Activated T-cell treated with anti-CD3 and anti-CD28 coated beads, Interleukin-2, amount 50 U/mL, for 48 hours (primary cell): ENCODE measurements at places on chromosomes 1 and 21.

DNA sequence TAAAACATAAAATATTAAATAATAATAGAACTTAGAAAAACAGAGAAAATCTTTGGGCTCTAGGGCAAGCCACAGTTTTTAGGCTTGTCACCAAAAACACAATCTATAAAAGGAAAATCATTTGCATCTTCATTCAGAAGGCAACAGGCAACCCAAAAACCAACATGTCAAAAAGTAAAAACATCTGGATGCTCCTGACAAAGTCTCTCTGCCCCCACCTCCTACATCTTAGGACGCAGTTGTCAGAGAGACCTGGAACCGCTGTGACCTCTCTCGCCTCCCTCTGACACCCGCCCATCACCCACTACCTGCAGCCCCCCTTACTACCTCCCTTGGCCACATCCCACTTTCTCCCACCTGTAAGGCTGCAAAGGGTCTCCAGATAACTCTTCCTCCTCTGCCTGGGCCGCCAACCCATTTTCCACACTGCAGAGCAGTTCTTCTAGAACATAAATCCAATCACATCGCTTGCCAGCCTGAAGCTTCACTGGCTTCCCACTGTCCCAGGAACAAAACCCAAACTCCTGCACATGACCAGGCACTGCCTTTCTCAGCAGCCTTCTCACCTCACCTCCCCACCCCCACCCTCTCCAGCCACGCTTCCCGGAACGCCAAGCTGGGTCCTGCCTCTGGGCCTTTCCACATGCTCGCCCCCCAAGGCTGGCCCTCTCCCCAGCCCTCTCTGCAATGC, 14.7 kb downstream of the PRDM15 start:
- DNase-seq, result no peak

DNA sequence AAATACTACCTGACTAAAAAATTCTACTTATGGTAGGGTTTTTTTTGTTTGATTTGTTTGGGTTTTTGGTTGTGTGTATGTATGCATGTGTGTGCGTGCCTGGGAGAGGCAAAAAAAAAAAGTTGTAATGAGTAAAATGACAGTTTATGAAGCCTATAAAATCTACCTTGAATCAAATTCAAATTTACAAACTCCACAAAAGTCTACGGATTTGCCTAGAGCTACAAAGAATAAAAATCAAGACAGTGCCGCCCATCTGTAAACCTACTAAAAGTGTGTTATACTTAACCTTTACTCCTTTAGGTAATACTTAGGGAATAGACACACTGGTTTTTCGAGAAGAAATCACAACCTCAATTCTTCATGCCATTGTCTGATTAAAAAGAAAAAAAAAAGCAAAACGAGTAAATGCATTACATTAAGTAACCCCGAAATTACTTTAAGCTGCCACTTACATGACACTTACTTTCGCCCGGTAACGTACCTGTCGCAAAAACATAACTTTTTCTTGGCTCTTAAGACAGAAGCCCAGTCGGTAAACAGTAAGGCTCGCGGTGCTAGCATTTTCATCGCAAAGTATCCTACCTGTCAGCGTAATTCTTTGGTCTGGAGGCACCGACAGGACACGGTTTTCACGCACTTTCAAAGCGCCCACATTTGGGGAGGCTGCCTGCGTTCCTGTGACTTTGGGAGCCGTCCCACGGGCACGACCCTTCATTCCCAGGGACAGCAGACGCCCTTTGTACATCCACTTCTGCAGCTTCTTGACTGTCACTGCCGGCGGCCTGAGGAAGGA, 951 bp downstream of the SYDE2 start:
- DNase-seq, result no peak

DNA sequence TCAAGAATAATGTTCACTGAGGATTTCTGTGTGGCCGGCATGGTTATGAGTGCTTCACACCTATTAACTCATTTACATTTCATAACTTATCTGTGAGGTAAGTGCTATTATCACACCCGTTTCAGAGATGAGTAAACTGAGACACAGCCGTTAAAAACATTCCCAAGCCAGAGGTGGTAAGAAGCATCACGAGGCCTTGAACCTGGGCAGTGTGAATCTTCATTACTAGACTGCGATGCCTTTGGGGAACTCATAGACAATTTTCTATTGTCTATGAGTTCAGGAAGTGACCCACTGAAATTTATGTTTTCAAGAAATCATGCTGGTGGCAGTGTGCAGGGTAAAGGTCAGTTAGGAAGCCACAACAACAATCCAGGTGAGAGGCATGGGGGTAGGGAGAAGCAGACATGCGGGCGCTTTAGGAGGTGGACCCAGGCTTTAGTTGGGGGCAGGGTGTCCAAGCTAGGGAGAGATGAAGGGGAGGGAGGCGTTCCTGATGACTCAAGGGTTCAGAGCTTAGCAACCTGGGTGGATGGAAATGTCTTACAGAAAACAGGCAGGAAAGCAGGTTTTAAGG, 14.5 kb downstream of the GNG12 start:
- no peak for DNase-seq

DNA sequence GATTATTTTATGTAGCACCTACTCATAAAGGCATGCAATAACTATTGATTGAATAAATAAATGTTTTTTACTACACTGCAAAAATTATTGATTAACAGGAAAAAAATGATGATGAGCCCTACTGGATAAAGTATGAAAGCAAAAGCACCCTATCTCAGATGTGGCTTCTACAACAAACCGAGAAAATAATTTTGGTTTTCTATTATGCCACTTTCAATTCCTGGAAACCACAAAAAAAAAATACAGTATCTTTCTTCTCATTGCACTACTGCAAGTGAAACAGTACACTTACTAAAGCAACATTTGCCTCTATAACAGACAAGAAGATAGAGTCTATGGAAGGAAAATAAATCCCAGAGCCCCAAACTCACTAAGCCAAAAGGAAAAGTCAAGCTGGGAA, 1882.4 kb downstream of the NCAM2 start:
- no peak for DNase-seq

GRCh38 chr1:13807209-13807608, 107.2 kb downstream of the PRDM2 start:
- no peak for DNase-seq

- no peak for DNase-seq
Observed at GRCh38 chr1:39438042-39438441, 53.4 kb upstream of the BMP8A start.
